Astrocyte of the cerebellum (primary cell): ENCODE measurements at places on chromosomes 2 and 18.

DNA sequence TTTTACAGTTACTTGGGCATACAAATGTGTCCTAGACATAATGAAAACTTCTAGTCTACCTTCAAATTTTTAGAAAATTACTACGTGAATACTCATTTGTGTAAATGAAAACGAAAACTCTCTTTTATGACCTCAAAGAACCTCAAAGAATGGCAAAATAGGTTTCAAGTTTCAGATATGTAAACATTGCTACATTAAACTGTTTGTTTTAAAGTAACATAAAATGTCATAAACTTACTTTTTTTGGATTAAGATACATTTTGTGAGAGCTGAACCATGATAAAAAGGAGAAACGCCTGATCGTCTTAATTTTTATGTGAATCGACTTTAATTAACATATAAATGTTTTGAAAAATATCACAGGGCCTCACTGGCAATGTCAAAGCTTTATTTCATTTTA, 91.4 kb downstream of the PPP1R1C start:
- DNase-seq: no peak

DNA sequence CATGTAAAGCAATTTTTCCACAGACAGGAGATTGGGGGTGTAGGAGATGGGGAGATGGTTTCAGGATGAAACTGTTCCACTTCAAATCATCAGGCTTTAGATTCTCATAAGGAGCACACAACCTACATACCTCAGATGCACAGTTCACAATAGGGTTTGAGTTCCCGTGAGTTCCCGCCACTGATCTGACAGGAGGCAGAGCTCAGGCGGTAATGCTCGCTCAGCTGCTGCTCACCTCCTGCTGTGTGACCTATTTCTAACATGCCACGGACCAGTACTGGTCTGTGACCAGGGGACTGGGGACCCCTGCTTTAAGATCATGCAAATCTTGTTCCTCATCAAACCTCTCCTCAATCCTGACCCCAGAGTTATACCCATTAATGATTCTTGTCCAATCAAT, 70.1 kb downstream of the RPE start:
- no peak for DNase-seq

DNA sequence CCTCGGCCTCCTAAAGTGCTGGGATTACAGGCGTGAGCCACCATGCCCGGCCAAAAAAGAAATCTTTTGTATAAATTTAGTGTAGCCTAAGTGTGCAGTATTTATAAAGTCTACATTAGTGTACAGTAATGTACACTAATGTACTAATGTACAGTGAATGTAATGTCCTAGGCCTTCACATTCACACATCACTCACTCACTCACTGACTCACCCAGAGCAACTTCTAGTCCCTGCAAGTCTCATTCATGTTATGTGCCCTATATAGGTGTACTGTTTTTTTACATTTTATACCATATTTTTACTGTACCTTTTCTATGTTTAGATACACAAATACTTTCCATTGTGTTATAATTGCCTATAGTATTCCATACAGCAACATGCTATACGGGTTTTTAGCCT, 254.9 kb downstream of the MYO3B start:
- DNase-seq: no peak

DNA sequence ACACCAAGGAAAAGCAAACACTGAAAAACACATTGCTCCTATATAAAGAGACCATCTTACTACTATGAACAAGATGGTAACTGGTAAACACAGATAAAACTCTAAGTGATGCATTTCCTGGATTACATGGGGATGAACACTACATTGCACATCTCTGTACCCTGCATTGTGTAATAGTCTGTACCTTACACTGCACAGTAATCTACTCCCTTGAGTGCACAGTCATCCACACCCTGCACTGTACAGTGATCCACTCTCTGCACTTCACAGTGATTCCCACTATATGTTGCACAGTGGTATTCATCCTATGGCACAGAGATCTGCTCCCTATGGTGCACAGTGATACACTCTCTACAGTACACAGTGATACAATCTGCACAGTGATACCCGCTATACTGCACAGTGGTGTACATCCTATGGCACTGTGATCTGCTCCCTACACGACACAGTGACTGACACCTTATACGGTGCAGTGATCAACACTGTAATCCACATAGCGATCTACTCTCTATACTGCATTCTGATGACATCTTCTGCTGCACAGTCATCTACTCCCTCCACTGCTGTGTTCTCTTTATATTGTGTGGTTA, 462.2 kb upstream of the RGPD4 start:
- DNase-seq: no peak

GRCh38 chr18:29157057-29157780, 980.3 kb upstream of the CDH2 start:
- DNase-seq: no peak

DNA sequence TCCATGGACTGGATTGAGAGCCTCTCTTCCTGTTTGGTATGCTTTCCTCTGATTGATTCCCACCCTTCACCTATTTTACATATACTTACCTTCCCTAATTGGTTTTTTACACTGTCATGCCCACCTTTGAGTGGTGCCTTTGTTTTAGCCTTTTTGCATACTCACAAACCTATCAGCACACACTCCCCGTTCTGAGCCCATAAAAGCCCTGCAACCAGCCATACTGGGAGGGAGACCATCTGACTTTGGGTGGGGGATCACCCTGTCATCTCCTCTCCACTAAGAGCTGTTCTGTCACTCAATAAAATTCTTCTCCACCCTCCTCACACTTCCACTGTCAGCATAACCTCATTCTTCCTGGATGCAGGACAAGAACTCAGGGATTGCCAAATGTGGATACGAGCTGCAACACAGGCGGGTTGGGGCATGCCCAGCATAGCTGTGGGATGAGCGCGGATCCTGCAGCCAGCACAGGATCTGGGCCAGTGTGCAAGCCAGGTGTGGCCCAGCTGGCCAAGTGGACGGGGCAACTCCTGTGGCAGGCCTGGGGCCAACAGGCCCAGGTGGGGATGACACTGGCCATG, 9.4 kb upstream of the MOB1A start:
- DNase-seq: no peak

- DNase-seq: no peak
Observed at GRCh38 chr18:13258921-13259320, 40.4 kb downstream of the LDLRAD4 start.

DNA sequence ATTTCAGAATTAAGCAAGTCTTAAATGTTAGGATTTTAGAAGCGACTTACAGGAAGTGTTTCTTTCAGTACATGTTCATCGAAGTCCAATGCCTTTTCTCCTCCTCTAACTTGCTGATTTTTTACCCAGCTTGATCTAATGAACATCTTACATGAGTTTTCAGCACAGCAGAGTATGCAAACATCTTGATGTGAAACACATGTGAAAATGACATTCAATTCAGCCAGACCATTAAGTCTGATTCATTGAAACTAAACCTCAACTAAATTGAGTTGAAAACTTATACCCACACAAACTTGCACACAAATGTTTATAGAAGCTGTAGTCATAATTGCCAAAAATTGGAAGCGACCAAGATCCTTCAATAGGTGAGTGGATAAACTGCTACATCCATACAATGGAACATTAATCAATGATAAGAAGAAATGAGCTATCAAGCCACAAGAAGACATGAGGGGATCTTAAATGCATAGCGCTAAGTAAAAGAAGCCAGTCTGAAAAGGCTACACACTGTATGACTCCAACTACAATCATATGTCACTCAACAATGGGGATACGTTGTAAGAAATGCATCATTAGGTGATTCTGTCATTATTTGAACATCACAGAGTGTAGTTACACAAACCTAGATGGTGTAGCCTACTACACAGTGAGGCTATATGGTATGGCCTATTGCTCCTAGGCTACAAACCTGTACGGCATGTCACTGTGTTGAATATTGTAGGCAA, 18.5 kb downstream of the PSTPIP2 start:
- DNase-seq: peak; percentile 23

- no peak for DNase-seq
Observed at GRCh38 chr18:10860928-10861327, 288.4 kb downstream of the PIEZO2 start.

DNA sequence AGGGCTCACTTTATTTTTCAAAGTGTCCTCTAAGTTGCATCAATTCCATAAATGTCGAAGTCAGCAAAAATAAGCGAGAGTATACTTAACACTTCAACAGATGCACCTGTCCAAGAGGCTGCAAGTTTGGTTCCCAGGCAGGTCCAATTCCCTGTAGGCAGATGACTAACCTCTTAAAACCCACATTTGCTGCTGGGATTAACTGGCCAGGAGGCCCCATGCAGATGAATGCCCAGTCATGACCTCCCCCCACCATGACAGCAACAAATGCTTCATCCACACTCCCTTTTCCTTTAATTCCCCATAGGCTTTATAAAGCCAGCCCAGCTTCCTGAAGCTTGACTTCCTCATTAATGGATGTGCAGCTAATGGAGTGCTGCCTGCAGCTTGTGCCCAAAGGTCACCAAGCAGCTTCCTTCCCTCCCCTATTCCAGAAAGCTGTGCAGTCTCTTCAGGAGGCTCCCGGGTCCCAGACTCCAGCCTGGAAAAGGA, 35.7 kb downstream of the REEP1 start:
- DNase-seq: no peak

DNA sequence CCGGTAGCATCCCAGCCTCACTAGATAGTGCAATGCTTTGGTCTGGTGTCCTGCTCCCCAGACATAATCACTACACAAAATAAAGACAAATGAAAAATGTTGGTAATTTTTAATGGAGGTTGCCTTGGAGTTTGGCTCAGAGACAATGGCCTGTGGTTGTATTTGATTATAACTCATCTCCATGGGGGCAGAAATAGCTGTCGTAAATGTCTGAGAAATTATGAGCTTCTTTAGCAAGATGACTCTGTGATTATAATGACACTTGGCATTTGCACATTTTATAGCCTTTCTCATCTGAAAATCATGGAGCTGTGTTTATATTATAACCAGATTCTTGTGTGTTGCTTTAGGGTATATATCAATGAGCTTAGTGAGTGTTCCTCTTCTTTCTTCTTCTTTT, 1779.7 kb upstream of the CELF4 start:
- DNase-seq: no peak

- DNase-seq: no peak
Observed at GRCh38 chr2:144606466-144607095, 86.7 kb upstream of the ZEB2 start.

DNA sequence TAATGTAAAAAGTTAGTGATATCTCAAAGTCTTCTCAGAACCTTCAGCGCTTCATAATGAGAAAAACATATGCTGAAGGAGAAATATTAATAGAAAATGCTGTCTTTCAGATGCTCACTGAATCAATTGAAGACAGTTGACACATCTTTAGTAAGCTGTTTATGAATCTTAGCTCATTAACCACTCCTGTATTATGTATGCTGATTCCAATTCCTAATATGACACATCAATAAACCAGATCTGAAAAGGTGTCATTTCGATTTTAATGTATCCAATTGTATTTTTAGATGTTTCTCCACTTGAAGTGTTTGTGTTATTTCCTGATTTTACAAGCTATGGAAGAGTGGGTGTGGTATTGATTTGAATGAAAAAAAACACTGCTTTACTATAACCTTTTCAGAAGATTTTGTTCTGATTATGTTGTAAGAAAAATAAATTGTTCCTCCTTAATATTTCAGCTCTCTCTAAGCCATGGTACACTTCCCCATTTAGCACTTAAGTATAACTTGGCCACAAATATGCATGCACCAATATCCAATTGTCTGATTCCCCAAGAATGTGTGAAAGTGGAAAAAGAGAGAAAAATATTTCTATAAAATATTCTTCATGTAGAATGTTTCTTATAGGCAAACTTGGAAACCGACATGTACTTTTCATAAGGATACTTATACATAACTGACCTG, 569.8 kb downstream of the ARHGAP15 start:
- no peak for DNase-seq

GRCh38 chr2:112699984-112700667, 20.7 kb upstream of the NT5DC4 start:
- DNase-seq: no peak

DNA sequence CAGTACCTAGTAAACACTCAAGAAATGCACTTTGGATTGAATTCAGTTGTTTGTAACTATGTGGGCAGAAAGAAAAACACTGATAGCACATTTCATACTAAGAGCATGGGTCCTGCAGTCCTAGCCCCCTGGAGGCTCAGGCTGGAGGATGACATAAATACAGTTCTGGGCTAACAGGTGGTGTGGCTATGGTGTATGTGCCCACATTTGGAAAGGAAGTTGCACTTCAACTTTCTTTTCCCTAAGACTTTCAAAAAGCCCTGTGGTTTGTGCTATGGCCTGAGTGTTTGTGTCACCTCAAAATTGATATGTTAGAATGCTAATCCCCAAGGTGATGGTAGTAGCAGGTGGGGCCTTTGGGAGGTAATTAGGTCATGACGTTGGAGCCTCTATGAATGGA, 218.2 kb downstream of the CDCA7 start:
- no peak for DNase-seq

DNA sequence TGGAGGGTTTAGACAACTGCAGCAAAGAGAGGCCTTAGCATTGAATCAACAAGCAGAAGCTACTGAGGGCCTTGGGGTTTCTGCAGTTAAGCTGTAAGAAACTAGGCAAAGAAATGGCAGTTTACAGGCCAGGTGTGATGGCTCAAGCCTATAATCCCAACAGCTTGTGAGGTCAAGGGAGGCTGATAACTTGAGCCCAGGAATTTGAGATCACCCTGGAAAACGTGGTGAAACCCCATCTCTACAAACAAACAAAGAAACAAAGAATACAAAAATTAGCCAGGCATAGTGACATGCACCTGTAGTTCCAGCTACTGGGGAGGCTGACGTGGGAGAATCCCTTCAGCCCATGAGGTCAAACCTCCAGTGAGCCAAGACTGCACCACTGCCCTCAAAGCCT, 421.6 kb upstream of the CHST9 start:
- no peak for DNase-seq

GRCh38 chr2:37154785-37155184, 2.0 kb downstream of the EIF2AK2 start:
- DNase-seq: no peak

GRCh38 chr2:30402441-30403182, 44.4 kb upstream of the LCLAT1 start:
- DNase-seq: no peak

DNA sequence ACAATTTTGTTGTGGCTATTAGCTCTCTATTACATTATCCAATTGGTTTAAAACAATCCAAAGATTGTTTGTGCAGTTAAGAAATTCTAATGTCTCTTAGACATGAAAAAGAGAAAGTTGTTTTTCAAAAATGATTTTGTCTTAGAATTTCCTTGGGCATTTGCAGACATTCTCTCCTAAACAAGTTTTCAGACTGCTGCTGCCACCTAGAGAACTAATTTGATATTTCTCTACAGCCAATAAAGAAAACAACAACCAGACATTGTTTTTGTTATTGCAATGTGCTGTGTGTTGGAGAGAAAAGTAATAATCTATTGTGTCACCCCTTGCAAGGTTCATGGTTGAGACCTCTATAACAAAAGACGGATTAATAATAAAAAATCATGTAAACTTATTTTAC, 119.0 kb upstream of the SYT4 start:
- DNase-seq: peak; percentile 15

GRCh38 chr2:142675398-142675797, 202.1 kb upstream of the KYNU start:
- DNase-seq: no peak

GRCh38 chr2:14524041-14524802, 108.3 kb upstream of the LRATD1 start:
- peak; percentile 64 for DNase-seq
